ENCODE measurements at places on chromosomes 7 and 10. TPM values are rescaled to one million over a fixed set of nuclear protein-coding genes. Genes with fewer than 3 reads are reported as not detected.
A peak's percentile ranks its signal among the peaks of the same experiment; 100 is the strongest.

- no peak for DNase-seq
These were observed 500.8 kb upstream of the ANKRD30A start for GRCh38 chr10:36624551-36625100.

GRCh38 chr10:61766927-61767326, 104.2 kb downstream of the CABCOCO1 start:
- DNase-seq = no peak

GRCh38 chr10:30863516-30864210, 168.0 kb downstream of the ZNF438 start:
- no peak for DNase-seq

- DNase-seq = no peak
These were observed 638.1 kb upstream of the CNTNAP2 start for GRCh38 chr7:145478541-145478940.

DNA sequence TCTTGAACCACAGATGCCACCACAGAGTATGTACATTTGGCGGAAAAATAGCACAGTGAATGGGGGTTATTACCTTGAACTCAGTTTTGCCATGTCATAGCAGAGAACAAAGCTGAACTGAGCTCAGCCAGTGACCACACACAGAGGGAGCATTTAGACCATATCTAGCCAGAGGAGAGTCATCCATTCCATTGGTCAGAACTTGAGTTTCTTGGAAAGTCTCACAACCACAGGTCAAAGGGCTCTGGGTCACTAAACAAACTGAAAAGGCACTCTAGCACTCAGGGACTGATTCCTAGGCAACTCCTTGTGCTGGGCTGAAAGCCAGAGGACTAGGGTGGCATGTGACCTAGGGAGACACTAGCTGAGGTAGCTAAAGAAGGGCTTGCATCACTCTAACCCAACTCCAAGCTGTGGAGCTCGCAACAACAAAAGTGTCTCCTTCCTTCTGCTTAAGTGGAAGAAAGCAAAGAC, 239.7 kb upstream of the SEMA3D start:
- no peak for DNase-seq

DNA sequence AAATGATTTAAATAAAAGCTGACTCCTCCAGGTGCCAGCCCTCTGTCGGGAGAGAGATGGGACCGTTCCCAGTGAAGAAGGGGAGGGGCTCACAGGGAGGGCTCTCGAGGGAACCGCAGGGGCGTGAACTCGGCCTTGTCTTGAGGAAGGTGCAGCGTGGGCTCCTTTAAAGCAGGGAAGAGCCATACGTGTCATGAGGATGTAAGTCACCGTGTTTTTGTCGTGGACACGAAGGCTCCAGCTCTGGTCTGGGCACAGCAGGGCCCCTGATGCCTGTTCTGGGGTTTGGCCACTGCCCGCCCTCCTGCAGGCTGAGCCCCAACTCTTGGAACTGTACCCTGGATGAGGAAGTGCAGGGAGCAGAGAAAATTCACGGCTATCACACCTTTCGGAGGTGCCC, 45.0 kb downstream of the JAKMIP3 start:
- DNase-seq = no peak

DNA sequence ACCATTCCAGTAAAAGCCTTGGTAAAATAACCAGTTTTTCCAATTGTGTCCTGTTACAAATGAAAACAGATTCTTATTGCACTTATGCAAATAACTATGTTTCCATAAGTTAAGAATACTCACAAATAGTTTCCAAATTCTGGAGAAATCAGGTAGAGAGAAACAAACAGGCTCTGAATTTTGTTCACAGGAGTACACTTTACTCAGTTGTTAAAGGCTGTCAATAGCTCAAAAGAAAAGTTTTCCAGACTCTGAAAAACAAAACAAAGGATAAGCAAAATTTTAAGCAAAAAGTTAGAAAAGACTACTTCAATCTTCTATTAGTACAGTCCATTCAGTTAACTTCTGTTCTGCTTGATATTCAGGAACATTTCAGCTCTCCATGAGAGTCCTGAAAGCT, 32.8 kb upstream of the ZNF365 start:
- DNase-seq = no peak

Gene EPHA1
- polyA plus RNA-seq = 13.2 TPM

Gene FXYD4
- not detected for polyA plus RNA-seq

GRCh38 chr7:8290645-8291308, 28.8 kb upstream of the ICA1 start:
- no peak for DNase-seq

Gene MYO1G
- polyA plus RNA-seq = 1.8 TPM

- DNase-seq = no peak
These were observed 784.9 kb upstream of the GHITM start for GRCh38 chr10:83354456-83354855.

GRCh38 chr7:2645274-2645868, 13.6 kb downstream of the TTYH3 start:
- no peak for DNase-seq

- peak; percentile 90 for DNase-seq
These were observed 247.4 kb downstream of the ELMO1 start for GRCh38 chr7:37201003-37201875.

- no peak for DNase-seq
These were observed 2.8 kb upstream of the DEPP1 start for GRCh38 chr10:44981172-44982113.

DNA sequence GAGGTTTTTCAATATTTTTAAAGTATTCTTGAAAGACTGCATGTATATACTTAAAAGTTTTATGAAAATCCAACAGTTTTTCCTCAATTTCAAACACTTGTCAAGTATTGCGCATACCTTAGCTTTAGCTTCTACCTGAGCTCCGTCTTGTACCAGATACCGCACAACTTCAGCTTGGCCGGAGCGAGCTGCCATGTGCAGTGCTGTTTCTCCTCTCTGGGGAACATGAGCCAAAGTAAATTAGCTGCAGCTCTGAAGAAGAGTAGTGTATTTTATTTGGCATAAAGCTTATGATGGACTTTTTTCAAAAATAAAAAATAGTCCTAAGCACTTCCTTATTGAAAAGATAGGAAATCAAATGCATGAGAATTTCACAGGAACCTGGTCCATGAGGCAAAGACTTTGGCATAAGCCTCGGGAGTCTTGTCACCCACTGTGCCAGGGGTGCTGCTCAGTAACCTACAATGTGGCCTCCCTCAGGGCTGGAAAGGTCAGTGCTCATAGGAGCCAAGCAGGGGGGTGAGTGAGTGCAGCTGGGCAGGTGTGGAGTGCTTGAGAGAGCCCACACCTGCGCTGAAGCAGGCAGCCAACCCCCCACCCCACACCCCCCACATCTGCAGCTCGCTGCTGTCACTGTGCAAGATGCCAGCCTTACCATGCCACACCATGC, 189.5 kb downstream of the ANK3 start:
- no peak for DNase-seq

DNA sequence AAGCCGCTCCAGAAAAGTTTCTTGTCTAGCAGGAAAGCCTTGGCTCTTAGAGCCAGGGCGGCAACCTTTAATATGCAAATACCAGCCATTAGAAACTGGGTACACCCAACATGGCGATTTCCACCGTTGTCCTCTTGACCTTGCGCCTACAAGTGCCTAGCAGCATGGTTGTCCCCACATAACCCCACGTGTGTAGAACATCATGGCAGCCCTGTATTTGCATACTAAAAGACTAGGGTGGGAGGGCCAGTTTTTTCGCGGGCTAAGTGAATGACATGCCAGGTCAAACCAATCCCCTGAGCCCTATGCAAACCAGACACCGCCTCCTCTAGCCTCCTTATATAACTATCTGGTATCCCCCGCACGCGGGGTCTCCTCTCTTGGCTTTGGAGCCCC, 58.4 kb upstream of the FZD8 start:
- DNase-seq = no peak

DNA sequence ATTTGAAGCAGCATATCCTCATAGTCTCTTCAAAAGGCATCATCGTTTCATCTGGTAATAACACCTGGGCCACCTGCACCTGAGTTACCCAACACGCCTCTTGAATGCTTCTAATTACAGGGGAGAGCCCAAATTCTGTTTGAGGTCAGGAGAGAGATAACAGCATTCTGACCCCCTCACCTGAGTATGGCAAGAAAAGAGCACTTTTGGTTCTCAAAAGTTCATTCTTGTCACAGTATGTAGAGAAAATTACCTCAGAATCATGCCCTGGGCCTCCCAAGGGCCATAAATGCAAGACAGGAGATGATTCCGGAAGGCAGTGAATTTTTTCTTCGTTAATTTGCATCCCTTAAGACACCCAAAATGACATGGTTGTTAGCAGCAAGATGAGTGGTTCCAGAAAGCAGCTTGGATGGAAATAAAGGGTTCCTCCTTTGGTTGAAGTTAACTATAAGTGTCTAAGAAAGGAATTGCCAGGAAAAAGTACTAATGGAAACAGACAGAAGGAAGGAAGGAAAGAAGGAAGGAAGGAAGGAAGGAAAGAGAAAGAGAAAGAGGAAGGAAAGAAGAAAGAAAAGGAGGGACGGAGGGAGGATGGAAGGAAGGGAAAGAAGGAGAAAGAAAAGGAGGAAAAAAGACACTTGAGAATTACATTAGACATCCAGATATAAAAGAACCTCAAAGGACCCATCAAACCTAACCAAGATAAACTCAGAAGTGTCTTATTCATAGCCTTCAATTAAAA, 228.4 kb upstream of the RHOBTB1 start:
- DNase-seq = no peak

- no peak for DNase-seq
These were observed 7.6 kb upstream of the ORAI2 start for GRCh38 chr7:102425639-102426267.

Gene AS3MT
- polyA plus RNA-seq = 22.5 TPM

GRCh38 chr7:125876431-125876830, 946.8 kb upstream of the POT1 start:
- DNase-seq = no peak

Gene STAMBPL1
- 13.0 TPM for polyA plus RNA-seq

- no peak for DNase-seq
These were observed 44.0 kb upstream of the NPVF start for GRCh38 chr7:25272265-25272664.

Gene MALRD1
- 5.5 TPM for polyA plus RNA-seq

- DNase-seq = no peak
These were observed 3.1 kb upstream of the CFTR start for GRCh38 chr7:117476557-117477215.

DNA sequence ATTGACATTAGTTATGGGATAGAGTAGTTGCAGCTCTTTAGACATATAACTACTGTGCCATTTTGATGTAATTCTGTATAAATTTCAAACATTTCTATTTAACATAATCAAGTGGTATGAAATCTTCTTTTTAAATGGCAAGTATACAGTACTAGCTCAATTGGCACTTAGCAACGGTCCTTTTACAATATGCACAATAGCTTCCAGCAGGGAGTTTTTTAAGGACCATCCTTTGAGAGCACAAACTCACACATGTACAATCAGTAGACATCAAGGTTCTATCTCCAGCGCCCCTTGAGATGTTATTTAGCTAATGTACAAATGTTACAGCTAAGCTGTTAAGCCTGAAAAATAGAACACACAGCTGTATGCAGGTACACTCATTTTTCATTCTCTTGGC, 480.7 kb downstream of the TFEC start:
- no peak for DNase-seq

Gene IFIT1B
- polyA plus RNA-seq = 0.51 TPM

DNA sequence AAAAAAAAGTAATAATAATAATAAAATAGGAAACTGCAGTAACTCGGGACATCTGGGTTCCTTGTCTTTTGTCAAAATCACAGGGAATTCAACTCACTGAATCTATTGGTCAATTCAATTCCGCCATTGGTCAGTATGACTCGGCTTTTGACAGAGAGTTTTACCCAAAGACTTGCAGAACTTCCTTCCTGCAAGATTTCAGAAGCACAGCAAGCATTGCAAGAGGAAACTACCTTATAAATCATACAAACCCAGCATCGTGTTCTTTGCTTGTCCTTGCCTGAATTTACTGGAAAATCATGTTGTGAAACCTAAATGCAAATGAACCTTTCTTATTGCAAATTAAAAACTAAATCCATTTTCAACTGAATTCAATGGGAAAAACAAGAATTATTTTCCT, 15.5 kb downstream of the KLF6 start:
- DNase-seq = no peak

DNA sequence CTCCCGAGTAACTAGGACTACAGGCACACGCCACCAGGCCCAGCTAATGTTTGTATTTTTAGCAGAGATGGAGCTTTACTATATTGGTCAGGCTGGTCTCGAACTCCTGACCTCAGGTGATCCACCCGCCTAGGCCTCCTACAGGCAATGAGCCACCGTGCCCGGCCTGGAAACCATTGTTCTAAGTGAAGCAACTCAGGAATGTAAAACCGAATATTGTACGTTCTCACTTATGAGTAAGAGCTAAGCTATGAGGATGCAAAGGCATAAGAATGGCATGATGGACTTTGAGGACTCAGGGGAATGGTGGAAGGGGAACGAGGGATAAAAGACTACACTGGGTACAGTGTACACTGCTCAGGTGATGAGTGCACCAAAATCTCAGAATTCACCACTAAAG, 235.1 kb upstream of the AUTS2 start:
- DNase-seq = no peak

Gene PRSS37
- polyA plus RNA-seq = 1.6 TPM

- no peak for DNase-seq
These were observed 22.1 kb upstream of the ENO4 start for GRCh38 chr10:116827214-116827671.

DNA sequence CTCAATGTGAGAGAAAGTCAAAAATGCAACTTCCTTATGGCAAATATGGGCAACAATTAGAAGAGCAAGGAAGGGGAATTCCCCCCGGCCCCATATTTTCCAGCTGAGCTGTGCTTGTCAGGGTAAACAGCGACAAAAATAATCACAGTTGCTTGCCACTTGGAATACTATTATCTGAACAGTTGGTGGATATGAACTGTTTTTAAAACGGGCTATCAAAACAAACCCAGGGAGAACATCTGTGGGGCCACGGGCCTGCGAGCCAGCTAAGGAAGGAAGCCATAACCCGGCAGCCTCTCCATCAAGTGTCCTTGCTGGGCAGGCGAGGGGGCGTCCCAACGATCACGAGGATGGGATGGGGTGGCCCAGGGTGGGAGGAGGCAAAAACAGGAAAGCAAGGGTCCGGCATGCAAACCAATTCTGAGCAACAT, 228.4 kb downstream of the ARHGAP12 start:
- DNase-seq = peak; percentile 47

GRCh38 chr10:13528123-13528874, 515 bp downstream of the BEND7 start:
- DNase-seq = no peak

- DNase-seq = no peak
These were observed 127.0 kb upstream of the JCAD start for GRCh38 chr10:30186371-30186875.

GRCh38 chr10:128361487-128361886, 235.3 kb upstream of the MKI67 start:
- DNase-seq = no peak

Gene LRRN3
- polyA plus RNA-seq = 71.7 TPM

GRCh38 chr7:20896996-20897395, 110.3 kb upstream of the SP8 start:
- DNase-seq = no peak
